ENCODE measurements at places on chromosomes 6 and 20.

DNA sequence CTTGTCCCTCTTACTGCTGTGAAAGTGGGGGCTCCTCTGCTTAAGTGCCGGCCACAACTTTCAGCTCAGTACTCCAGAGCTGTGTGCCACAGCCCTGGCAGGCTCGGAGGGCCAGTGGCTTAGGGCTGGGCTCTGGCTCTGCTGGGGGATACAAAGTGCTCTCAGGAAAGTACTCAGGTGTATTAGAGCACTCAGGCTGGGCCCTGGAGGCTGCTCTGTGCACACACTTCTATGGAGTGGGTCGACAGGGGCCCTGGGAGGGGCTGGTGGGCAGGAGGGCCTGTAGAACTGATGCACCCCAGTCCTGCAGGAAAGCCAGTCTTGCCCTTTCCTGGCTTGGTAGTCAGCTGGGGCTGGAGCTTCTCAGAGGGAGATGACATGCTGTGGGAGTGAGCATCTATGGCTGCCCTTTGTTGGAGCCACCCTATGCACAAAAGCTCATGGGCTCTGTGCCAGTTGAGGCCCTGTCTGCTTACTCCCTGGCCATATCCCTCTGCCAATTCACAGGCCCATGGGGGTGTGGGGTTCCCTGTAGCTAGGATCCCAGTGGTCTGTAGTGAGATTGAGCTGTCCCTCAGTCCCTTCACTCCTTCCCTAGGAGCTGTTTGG is 22.0 kb downstream of the CENPW start:
- ATAC-seq = no peak

DNA sequence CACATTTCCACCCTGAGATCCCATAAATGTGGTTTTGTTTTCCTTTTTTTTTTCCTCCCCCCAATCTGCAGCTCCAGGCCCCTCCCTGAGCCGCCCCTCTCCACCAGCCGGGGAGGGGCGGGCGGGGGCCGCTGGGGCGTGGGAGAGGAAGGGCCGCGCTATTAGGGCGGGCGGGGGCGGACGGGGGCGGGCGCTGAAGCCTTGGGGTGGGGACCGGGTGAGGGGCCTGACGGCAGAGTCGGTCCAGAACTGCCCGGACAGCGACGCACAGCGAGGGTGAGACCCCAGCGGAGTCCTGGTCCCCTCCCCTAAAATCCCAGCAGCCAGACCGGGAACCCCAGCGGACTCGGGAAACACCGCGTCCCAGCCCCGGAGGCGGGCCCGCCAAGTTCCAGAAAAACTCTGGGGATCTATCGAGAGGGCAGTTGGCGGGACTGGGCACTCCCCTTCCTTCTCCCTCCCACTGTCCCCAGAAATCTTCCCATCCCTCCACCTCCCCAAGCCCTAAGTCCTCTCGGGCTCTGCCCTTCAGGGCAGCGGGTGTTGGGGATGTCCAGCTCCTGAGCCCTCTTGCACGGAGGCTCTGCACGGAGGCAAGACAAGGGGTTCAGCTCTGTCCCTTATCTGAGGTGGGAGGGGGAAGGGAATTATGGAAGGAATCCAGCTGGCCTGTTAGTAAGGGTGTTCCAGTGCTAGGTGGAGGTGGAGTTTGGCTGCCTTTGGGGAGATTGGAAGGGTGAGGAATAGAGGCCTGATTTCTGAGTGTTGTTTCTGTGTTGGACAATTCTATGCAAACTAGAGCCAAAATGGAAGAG is at the start of gene PRICKLE4:
Gene PRICKLE4 (plus strand): TSS at position 232 of the 815 bp plus-strand sequence. CDS start 2,692 bp downstream, outside the sequence.
- ATAC-seq = peak; percentile 5

DNA sequence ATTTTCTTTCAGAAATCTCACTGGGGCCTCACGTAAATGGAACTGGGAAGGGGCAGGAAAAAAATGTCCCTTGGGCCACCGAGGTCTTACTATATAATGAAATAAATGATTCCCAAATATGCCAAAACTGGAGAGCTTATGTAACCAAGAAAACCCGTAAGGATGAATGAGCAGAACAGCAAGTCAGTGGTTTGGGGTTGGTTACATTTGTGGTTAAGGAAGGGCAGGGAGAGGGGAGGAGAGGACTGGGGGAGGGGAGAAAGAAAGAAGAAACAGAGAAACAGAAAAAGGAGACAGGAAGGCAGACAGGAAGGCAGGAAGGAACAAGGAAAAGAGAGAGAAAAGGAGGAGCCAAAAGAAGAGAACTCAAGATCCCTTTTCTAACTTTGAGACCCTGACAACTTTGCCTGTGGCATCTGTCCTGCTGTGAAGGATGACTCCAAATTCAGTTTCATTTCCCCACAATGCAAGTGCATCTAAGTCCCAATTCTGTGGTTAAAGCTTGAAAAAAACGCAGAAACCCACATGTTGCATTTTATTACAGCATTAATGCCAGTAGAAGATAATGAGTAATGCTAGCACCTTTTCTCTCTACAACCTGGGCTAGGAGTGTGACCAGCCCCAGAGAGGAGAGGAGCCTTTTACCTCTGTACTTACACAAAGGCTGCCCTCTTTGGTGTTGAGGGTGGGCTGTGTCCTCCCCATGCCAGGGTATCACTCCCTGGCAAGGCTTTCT is 10.8 kb upstream of the ARMC2 start:
- no peak for ATAC-seq

- no peak for ATAC-seq
Observed at GRCh38 chr6:1735239-1735803, 125.6 kb downstream of the FOXC1 start.

DNA sequence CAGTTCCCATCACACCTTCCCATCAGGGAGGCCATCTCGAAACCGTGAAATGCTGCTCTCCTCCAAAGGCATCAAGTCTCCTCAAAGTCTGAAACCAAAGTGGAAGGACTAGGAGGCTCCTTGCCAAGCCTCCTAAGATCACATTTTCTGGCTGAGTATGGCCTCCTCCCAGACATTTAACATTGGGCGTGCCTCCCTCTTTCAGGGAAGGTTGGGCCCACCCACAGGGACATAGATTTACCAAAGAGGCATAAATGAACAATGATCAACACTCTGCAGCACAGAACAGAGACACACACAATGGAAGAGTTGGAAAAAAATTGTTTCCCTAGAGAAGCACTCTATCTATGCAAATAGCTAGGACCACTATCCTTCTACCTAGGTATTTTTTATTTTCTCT is 381.8 kb downstream of the MAFB start:
- ATAC-seq = no peak

- ATAC-seq = peak; percentile 36
Observed at GRCh38 chr20:33909331-33909921, 84.3 kb upstream of the RALY start.

- ATAC-seq = no peak
Observed at GRCh38 chr6:81075974-81076373, 676.5 kb downstream of the TENT5A start.

DNA sequence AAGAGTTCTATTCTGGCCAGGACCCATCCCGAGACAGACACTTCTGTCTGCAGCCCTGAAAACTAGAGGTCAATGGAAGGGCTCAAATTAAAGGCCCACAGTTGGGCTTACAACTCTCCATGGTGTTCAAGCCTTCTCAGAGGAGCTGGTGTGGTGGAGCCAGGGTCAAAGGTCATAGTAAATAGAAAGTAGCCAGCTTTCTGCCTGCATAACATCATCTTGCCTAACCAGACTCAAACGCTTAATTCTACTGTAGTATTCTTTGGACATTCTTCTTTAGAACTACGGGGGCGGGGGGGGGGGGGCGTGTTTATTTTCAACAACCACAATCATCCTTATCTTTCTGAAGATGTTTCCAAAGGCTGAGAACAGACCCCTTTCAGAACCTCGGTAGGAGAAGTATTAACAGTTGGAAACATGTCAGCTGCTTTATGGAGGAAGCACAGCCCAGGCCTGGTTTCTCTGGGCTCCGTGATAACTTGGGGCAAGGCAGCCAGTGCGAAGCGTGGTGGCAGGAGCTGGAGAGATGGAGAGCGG is 1.5 kb upstream of the RREB1 start:
- ATAC-seq = no peak

- ATAC-seq = no peak
Observed at GRCh38 chr6:10205120-10205519, 209.8 kb downstream of the TFAP2A start.

DNA sequence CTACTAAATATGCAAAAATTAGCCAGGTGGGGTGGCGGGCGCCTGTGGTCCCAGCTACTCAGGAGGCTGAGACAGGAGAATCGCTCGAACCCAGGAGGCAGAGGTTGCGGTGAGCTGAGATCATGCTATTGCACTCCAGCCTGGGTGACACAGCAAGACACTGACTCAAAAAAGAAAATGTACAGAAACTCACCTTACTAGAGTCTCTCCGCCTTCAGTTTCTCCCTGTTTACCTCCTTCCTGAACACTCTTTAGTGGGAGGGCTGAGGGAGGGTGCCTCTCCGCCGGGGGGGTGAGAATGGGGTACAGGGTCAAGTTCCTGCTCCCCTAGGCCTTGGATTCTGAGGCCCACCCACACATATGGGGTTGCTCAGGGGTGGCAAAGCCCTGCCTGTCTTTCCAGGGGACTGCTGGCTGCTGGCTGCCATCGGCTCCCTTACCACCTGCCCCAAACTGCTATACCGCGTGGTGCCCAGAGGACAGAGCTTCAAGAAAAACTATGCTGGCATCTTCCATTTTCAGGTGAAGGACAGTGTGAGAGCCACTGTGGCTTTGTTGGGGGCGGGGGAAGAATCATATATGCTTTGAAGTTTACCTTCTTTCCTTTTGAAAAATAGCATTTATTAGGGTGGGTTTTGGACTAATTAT is 13.4 kb downstream of the CAPN11 start:
- no peak for ATAC-seq

Data from gastroesophageal sphincter (tissue), 4 donors.